ENCODE measurements at places on chromosomes 13 and 19.

DNA sequence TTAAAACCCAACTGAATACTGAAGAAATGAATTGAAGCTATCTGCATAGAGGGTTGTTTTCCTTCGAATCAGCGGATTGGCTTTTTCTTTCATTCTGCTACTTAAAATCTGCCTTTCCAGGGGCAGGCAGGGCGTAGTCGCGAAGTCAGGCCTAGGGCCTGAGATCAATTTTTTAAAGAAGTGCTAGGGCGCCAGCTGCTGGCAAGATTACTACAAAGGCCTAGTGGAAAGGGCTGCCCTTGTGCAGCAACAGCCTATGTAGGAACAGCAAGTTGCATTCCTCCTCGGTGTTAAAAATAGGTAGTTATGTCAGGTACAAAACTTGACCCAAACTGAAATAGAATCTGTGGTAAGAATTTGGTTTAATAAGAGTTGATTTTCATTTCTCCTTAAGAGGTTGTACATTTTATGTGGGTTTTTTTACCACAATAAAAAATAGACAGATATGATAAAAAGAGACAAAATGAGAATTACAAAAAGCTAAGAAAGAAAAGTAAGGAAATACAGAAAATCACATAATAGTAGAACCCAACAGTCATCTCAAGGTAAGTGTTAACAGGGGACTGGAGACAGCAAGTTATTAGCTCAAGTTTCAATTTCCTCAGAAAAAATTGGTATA, 9.5 kb upstream of the URAD start:
- peak; percentile 54 for DNase-seq

- no peak for DNase-seq
Observed at GRCh38 chr13:113483504-113484293, 6.8 kb downstream of the DCUN1D2 start.

GRCh38 chr19:11479090-11479897, 1.6 kb downstream of the ELAVL3 start:
- no peak for DNase-seq

DNA sequence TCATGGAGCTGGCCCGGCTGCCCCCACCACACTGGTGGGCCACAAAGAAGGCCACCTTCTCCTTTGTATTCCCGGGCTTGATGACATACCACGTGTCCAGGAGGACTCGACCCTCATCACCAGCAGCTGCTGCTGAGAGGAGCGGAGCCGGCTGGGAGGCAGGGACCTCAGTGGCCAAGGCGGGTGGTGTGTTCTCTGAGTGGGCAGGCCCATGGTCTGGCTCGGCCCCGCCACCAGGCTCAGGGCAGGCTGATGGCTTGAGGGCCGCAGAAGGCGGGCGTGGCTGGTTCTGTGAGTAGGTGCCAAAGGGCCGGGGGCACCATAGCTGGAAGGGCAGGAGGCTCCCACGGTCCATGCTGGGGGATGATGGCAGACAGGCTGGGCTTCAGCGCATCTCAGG, 17.6 kb downstream of the FBXO46 start:
- DNase-seq = no peak

GRCh38 chr13:51240178-51240577, 18.0 kb downstream of the FAM124A start:
- no peak for DNase-seq

DNA sequence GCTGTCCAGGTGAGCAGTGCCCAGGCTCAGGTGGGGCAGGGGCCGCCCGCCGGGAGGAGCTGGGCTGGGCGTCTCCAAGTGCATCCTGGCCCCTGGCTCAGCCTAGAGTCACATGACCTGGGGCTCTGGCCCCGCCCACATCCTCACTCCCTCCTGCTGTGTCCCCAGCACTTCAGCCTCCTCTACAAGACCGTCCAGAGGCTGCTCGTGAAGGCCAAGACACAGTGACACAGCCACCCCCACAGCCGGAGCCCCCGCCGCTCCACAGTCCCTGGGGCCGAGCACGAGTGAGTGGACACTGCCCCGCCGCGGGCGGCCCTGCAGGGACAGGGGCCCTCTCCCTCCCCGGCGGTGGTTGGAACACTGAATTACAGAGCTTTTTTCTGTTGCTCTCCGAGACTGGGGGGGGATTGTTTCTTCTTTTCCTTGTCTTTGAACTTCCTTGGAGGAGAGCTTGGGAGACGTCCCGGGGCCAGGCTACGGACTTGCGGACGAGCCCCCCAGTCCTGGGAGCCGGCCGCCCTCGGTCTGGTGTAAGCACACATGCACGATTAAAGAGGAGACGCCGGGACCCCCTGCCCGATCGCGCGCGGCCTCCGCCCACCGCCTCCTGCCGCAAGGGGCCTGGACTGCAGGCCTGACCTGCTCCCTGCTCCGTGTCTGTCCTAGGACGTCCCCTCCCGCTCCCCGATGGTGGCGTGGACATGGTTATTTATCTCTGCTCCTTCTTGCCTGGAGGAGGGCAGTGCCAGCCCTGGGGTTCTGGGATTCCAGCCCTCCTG, 16.8 kb upstream of the CELF5 start:
- DNase-seq = no peak

Measured in femur (tissue), 1 donor.